Stimulated activated CD4-positive, alpha-beta T cell treated with anti-CD3 and anti-CD28 coated beads, Interleukin-1b, Interleukin-23, amount 100 ng/mL, for 1 hour (primary cell): ENCODE measurements at places on chromosomes 5 and 9.

- no peak for DNase-seq
These were observed 285.3 kb downstream of the NR3C1 start for GRCh38 chr5:143118222-143118621.

- DNase-seq = no peak
These were observed 252.1 kb downstream of the MCTP1 start for GRCh38 chr5:95032801-95033200.

DNA sequence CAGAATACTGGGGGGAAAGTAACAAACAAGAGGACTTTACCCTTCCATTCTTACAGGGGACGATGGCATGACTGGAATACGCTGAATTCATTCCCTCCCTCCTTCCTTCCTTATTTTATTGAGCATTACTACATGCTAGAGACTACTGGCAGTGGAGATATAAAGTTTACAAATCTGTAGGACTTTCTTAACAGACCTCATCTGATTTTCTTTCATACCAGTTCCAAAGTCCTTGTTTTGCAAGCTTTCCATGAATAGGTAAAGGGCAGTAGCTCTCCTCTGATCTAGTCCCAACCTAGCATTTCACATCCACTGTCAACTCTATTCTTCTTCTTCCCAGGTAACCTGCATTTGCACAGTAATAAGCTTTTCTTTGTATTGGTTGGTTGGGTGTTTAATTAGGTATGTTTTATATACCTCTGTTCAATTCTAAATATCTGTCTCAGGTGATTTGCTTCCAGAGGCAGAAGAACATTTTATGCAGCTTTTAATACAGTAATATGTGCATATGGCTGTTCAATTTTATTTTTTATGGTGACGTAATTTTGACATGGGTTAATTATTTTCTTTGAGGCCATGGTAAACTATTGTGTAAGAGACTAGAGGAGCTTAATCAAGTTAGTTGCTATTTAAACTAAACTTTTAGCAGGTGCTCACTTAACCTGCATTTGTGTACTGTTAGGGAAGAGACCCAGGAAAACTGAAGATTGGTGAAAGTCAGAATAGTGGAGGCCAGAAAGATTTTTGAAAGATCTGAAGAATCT lies 150.9 kb downstream of the ARHGAP26 start:
- no peak for DNase-seq

DNA sequence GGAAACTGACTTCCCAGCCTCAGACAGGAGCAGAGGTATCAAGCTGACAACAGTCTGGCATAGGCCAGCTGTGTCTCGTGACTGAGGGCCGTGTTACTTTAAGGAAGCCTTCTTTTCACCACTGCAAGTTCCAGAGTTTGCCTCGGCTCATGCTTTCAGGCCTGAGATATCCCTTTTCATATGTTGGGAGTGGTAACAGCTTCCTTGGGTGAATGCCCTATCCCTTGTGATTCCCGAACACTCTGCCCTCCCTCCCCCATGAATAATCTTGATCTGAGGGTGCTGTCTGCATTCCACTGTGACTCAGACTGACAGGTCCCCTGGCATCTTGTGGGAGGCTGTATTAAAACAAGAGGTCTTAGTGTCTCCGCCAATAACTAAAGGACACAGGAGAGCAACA lies 49.7 kb upstream of the ARL15 start:
- DNase-seq = no peak

- DNase-seq = no peak
These were observed 141.1 kb downstream of the ENTREP1 start for GRCh38 chr9:69466151-69466550.

DNA sequence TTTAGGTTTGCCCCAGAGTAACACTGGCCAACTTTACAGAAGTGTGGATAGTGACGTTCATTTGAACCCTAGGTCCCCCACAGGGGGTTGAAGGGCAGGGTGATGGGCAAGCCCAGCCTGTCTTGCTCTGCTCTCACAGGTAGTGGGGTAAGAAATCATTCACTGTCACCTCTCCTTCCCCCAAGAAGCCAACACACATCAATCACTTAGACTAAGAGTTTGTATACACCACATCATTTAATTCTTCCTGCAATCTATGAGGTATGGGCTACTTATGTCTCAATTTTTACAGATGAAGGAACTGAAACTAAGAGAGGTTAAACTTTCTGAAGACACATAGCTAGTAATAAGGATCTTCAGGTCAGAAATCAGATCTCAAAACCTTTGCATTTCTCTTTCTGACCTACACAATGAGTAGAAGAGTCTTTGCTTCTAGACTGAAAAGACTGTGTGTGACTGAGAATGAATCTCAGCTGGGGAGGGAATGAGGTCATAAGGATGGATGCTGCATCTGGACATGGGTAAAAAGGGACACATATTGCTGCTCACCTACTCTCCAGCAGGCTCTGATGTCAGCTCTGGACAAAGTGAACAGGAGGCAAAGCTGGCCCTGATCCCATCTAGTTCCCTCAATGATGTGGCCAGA lies 81.0 kb upstream of the EQTN start:
- no peak for DNase-seq

- DNase-seq = no peak
These were observed 246.4 kb downstream of the PJA2 start for GRCh38 chr5:109163336-109163735.

- DNase-seq = no peak
These were observed 69.3 kb downstream of the KIAA1958 start for GRCh38 chr9:112555844-112556482.

DNA sequence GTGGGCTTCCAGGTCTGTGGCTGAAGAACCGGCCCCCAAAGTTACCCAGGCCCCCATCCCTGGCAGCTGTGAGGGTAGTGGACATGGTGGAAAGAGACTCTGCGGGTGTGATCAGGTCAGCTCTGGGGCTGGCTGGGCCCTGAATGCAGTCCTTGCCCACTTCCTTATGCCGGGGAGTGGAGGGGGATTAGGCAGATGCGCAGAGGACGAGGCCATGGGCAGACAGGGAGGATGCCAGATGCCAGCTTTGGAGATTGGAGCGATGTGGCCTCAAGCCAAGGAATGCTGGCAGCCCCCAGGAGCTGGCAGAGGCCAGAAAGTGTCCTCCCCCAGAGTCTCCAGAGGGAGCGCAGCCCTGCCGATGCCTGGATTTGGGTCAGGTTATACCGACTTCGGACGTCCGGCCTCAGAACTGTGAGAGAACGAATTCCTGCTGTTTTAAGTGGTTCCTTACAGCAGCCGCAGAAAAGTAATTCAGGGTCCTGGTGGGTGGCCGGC lies 69.8 kb downstream of the ADAMTS2 start:
- DNase-seq = no peak

GRCh38 chr5:133697536-133698258 lies 85.4 kb upstream of the FSTL4 start:
- DNase-seq = no peak

- no peak for DNase-seq
These were observed 290.0 kb downstream of the ARHGAP26 start for GRCh38 chr5:143059976-143060765.

- no peak for DNase-seq
These were observed 1.2 kb downstream of the LCN9 start for GRCh38 chr9:135664266-135664665.

DNA sequence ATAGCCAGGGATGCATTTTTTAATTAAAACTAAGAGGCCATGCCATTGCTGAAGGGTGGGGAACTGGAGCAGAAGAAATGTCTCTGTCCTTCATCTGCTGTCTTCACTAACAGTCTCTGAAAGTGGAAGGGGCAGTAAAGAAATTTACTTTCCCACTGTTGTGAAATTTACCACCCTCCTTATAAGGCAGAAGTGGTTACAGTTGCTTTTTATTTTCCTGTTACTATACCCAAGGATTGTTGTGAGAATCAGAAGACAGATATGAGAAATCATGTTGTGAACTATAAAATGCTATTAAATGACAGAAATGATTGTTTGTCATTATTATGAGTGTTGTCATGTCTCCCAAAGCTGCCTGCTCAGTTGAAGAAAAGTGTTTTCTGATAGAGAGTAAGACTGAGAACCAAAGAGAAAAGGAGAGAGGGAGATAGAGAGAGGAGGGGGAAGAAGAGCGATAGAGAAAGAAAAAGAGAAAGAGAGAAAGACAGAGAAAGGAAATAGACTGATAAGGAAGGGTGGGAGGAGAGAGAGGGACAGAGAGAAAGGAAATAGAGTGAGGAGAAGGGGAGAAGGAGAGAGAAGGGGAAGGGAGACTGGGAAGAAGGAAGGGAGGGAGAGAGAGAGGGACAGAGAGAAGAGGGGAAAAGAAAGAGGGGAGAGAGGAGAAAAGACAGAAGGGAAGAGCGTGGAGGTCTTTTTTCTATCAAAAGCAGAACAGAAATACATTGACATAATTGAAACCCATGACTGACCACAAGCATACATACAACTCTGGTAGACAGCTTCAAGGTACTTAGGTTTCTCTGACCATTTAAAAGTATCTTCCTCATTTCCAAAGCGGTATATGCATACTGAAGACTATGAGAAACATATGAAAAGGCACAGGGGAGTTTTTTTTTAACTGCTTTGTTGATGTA lies 22.5 kb downstream of the SEC61B start:
- DNase-seq = no peak

DNA sequence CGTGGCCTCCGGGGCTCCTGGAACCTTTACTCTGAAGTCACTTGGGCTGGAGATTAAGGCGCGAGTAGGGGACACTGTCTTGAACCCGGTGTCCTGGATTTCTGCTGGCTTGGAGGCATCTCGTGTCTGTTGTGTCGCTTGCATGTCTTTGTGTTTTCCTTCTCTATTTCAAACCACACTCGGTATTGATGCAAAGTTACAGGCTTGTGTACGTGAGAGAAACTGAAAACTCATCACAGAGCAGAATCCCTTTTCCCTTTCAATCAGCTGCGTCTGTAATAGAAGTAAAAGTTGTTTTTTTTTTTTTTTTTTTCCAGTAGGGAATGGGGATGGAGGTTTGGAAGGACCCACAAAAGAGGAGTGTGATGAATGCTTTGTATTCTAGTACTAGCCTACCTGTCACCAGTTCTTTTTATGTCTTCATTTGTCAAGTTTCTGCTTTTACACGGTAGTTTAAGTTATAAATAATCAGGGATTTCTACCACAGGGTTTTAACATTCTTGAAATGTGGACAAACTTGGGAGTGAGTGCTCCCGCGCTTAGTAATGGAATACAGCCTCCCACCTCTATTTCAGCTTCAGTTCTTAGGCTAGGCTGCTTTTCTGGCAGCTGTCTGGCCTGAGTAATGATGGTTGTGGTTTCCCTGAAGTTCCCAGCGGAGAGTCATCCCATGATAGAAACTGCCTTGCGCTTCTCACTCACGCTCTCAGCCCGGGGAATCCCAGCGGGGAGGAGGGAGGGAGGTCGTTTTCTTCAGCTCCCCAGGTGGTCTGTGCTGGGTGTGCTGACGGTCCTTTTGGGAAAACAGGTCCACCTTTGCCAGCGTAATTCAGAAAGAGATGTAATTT lies 763 bp downstream of the TJP2 start:
- no peak for DNase-seq

DNA sequence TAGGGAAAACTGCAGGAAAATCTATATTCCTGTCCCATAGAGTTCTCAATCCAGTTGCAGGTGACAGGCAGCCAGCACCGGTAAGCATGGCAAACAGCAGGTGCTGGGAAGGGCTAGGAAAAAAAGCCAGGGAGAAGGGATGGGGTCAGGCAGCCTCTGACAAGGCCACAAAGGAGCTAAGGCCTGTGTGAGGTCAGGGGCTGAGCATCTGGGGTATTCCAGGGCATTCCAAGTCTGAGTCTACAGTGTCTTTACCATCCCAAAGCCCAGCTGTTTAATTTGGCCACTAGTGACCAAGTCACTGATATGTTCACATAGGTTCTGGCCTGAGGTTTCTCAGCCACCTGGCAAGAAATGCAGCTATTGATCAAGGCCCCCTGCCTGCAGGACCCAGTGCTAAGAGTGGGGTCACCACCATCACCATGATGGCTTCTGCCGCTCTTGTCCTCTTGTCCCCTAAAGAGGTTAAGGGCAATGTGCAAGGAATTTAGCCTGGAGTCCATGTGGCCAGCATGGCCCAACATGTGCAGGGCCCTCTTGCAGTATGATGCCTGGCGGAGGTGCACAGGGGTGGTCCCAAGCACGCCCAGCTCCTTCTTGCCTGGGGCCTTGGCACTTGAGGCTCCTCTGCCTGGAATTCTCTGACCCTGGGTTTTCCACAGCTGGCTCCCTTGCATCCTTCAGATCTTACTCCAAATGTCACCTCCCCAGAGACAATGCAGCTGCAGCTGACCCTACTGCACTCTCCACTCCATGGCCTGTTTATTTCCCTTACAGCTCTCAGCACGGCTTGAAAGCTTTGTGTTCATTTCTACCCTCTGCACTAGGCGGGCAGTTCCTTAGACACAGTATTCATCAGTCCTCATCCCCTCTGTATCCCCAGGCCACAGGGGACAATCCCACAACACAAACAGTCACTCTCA lies 213.1 kb downstream of the MSX2 start:
- no peak for DNase-seq

DNA sequence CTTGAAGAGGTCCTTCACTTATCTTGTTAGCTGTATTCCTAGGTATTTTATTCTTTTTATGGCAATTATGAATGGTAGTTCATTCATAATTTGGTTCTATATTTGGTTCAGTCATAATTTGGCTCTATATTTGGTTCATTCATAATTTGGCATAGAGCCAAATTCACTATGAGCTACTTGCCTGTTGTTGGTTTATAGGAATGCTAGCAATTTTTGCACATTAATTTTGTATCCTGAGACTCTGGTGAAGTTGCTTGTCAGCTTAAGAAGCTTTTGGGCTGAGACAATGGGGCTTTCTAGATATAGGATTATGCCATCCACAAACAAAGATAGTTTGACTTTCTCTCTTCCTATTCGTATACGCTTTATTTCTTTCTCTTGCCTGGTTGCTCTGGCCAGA lies 142.2 kb downstream of the PLCXD3 start:
- no peak for DNase-seq

- no peak for DNase-seq
These were observed 79.4 kb downstream of the AUH start for GRCh38 chr9:91282292-91282691.

GRCh38 chr5:176943816-176944215 lies 44.7 kb upstream of the HK3 start:
- no peak for DNase-seq

DNA sequence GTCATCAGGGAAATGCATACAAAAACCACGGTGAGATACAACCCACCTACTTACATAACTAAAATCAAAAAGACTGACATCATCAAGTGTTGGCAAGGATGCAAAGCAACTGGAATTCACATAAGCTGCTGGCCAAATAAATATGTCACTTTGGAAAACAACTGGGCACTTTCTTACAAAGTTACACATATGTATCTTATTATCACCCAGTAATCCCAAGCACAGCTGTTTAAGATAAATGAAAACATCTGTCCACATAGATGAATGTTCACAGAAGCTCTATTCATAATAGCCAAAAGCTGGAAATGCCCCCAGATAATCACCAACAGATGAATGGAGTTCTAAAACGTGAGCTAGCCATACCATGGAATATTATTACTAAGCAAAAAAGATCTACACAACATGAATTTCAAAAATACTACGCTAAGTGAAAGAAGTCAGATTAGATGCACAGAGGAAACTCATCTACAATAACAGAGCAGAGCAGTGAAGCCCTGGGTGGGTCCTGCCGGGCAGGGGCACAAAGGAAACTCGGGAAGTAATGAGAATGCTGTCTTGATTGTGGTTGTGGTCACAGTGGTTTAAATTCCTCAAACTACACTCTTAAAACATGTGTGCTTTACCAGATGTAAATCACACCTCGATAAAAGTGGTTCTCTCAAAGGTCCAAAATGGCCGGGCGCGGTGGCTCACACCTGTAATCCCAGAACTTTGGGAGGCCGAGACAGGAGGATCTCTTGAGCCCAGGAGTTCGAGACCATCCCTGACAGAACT lies 8.5 kb downstream of the CAMSAP1 start:
- DNase-seq = no peak

- no peak for DNase-seq
These were observed 36.3 kb upstream of the FBXL17 start for GRCh38 chr5:108418197-108418596.
